ENCODE measurements at places on chromosomes 11 and 22.

DNA sequence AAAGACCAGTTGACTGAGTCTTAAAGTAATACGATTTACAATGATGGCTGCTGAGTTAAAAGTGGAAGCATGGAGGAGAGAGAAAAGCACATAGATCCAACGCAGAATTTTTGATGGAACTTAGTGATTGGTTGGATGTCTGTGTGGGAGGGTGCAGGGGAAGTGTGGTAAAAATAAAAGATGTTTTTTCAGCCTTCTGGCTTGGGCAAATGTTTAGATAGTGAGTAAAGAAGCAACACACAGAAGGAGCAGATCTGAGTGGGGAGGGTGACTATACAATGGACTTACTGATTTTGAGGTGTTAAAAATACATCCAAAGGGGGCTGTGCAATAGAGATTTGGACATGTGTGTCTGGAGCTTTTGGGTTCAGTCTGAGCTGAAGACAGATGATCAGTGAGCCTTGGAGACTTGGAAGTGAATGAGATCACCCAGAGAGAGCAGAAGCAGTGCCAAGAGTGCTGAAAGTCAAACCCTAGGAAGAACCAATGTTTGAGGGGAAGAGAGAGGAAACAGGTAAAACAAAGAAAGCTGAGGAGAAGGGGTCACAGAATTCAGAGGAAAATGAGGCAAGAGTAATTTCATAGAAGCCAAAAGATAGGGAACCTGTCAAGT is 8.6 kb downstream of the GRIA4 start:
- no peak for DNase-seq

DNA sequence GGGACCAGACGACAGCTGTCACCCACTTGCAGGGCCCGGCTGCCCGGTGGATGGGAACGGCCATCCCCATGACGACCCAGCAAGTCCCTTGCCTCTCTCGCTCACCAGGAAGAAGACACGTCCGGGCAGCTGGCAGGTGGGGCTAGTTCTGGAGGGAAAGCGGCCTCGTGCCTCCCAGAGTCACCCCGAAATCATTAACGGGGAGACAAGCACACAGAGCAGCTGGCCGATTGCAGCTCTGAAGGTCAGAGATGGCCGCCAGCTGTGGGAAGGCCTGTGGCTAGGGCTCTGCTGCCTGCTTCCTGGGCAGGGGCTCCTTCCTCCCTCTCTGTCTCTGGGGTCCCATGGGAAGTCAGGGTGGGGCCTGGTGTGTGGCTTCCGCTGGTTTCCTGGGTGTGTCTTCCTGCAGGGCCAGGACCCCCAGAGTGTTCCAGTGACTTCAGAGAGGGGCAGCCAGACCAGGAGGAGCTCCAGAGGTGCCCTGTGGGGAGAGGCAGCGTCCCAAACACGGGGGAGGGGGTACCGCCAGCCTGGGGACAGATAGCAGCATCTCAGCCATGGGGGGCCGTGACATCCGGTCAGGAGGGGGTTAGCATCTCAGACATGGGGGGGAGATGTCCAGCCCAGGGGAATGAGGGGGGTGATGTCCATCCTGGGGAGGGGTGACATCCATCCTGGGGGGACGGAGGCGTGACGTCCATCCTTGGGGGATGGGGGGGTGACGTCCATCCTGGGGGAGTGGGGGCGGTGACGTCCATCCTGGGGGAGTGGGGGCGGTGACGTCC is 114.9 kb downstream of the KCNQ1 start:
- DNase-seq: no peak

GRCh38 chr22:45590262-45590661 is 81.4 kb upstream of the ATXN10 start:
- DNase-seq: peak; percentile 9

- no peak for DNase-seq
Observed at GRCh38 chr11:109043315-109043714, 378.4 kb downstream of the DDX10 start.

DNA sequence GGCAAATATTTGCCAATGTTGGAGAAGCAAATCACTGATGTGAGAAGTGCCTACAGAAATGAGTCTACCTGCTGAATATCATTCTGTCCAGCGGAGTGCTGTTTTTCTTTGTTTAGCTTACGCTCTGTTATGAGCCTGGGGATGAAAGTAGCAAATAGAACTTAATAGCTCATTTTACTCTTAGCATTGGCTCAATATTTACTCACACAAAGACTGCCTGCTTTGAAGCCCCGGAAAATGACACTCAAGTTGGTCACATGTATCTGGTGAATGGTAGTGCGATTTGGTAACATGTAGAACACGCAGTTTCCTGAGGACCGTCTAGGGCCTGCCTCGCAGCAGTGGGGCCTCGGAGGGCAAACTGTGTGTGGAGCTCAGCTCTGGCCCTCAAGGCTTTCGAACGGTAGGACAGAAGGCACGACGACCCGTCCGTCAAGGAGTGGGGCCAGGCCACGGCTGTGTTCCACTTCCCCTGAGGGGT is 38.9 kb downstream of the TBC1D22A start:
- DNase-seq: no peak

DNA sequence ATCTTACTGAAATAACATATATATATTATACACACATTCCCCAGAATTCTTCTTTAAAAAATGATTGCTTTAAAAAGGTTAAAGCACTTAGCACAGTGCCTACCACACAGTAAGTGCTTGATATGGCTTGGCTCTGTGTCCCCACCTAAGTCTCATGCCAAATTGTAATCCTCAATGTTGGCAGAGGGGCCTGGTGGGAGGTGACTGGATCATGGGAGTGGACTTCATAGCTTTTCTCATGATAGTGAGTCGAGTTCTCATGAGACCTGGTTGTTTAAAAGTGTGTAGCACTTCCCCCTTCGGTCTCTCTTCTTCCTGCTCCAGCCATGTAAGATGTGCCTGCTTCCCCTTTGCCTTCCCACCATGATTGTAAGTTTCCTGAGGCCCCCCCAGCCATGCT is 6.2 kb downstream of the CRYAB start:
- DNase-seq: peak; percentile 46

All from left ventricle myocardium superior (tissue), 1 donor.